ENCODE measurements at places on chromosomes 13 and 19.

DNA sequence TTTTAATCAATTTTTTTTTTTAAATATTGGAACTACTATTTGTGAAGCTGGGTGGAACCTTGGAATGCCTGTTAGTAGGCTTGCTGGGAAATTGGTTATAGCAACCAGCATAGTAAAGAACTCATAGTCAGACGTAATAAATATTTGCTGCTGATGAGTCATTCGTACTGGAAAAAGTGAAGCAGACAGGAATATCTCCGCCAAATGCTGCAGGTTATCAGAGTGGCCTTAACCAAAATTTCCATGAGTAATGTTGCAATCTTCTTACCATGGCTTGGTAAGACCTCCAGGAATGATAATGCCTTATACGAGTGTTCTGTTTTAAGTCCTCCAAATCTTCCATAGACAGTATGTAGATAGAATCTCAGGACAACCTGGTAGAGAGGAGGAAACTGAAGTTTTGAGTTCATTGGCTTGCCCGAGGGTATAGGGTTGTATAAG lies 34.2 kb downstream of the MBNL2 start:
- H3K27ac ChIP-seq = peak overlapping the region; percentile 77
- no peak overlapping the region for H3K4me3 ChIP-seq
- peaks cover 70% of the 10 kb centered on the region for H3K4me1 ChIP-seq
- no peak for DNase-seq

DNA sequence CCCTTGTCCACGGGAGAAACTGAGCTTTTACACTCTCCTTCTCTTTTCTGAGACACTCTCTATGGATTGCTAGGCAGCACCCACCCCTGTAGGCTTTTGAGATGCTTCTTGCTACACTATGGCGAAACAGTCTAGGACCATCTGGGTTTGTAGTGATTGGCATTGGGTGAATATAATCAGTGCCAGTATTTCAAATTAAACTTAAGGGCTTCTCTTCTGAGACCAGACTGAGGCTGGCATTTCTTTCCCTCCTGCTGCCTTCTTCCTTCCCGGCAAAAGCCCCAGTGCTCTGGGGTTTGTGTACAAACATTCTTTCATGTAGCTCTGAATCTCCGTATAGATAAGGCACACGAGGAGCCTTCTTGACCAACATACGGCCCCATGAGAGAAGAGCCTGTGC lies 276.7 kb downstream of the SLC7A1 start:
- H3K4me1 ChIP-seq = no peaks in the 10 kb centered on the region
- H3K4me3 ChIP-seq = no peak overlapping the region
- H3K27ac ChIP-seq = no peak overlapping the region
- H3K36me3 ChIP-seq = no peaks in the 10 kb centered on the region
- H3K27me3 ChIP-seq = no peaks in the 10 kb centered on the region

- DNase-seq = no peak
- H3K27ac ChIP-seq = no peak overlapping the region
- H3K36me3 ChIP-seq = peaks cover 47% of the 10 kb centered on the region
- H3K4me1 ChIP-seq = peaks cover 14% of the 10 kb centered on the region
Measured at GRCh38 chr19:7550169-7550770, 14.8 kb downstream of the PNPLA6 start.

GRCh38 chr13:25827831-25828465 lies 223.9 kb downstream of the SHISA2 start:
- no peak overlapping the region for H3K27ac ChIP-seq
- H3K4me1 ChIP-seq = no peaks in the 10 kb centered on the region
- H3K4me3 ChIP-seq = no peak overlapping the region
- H3K36me3 ChIP-seq = no peaks in the 10 kb centered on the region
- DNase-seq = no peak

DNA sequence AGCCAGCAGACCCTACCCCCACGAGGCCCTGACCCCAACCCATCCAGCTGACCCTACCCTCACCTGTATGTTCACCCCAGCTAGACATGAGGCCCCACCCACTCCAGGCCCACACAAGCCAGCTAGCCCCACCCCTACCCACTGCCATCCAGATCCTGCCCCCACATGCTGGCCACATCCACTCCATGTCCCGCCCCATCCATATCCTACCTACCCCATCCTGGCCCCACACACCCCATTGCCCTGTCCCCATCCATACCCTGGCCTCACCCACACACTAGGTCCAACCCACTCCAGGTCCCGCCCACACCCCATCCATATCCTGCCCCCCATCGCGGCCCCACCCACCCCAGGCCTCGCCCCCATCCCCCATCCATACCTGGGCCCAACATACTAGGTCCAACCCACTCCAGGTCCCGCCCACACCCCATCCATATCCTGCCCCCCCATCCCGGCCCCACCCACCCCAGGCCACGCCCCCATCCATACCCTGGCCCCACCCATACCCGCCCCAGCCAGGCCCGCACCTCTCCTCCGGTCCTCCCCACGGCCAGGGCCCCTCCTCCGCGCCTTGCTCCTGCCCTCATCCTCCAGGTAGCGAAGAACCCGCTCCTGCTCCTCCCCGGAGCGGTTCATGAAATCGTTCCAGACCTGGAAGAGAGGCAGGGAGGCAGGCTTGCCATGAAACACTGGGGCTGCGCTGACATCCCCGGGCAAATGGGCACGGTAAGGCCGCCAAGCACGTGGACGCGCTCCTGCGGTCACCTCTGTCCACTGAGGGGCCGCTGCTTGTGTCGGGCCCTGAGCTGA lies 7.2 kb downstream of the RNU6-9 start:
- H3K4me3 ChIP-seq = no peak overlapping the region
- H3K27ac ChIP-seq = no peak overlapping the region
- no peak for DNase-seq
- no peaks in the 10 kb centered on the region for H3K27me3 ChIP-seq

GRCh38 chr13:44844786-44845185 lies 144.5 kb downstream of the NUFIP1 start:
- DNase-seq = no peak
- no peaks in the 10 kb centered on the region for H3K27me3 ChIP-seq
- H3K36me3 ChIP-seq = no peaks in the 10 kb centered on the region
- peaks cover 7% of the 10 kb centered on the region for H3K4me1 ChIP-seq
- no peak overlapping the region for H3K27ac ChIP-seq
- H3K4me3 ChIP-seq = no peak overlapping the region

- H3K4me1 ChIP-seq = no peaks in the 10 kb centered on the region
- no peaks in the 10 kb centered on the region for H3K36me3 ChIP-seq
- no peak for DNase-seq
- H3K27me3 ChIP-seq = no peaks in the 10 kb centered on the region
Measured at GRCh38 chr13:84294576-84294975, 412.3 kb upstream of the SLITRK1 start.

DNA sequence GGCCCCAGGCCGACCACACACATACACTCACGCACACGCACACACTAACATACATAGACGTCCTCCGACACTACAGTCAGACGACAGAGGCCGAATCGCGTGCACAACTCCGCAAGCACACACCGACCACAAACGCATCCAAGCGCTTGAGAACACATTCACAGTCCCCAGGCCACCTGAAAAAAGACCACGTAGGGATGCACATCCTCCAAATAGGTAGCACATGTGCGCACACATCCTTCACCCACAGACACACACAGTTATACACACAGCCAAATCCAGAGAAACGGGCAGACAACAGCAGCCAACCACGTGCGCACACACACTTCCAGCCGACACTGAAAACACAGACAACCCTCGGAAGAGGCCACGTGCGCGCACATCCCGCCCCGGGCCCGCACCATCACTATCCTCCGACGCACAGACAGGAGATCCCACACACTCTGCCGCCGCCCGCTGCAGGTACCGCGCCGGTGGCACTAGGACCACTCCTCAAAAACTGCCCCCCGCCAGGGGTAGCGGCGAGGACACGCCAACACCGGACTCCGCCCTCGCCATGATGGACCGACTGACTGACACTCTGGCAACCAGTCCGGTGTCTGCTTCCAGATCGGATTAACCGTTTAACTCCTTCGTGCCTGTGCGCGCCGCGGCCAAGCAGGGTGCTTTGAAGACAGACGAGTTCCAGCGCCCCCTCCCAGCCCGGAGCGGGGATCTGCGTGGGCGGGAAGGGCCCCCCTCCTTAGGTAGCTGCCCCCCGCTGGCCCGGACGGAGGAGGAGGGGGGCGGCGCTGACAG lies 493 bp upstream of the PDE4A start:
- H3K4me3 ChIP-seq = peak overlapping the region; percentile 42
- peak overlapping the region; percentile 31 for H3K27ac ChIP-seq
- H3K27me3 ChIP-seq = peaks cover 53% of the 10 kb centered on the region
- DNase-seq = no peak

DNA sequence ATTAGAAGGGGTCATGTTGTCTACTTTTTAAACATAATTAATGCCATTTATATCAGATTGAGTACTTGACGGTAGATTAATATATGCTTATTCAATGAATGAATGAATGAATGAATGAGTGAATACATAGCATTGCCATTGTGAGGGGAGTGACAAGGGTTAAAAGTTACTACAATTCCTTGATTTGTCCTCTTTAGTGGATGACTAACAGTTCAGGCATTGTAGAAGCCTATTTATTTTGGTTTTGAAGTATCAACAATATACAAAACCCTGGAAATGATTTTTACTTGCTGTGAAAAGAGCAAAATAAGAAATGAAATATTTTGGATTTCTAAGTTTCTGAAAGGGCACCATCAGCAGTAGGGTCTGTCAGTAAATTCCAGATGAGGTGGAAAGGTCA lies 122.7 kb downstream of the CYSLTR2 start:
- no peak for DNase-seq
- no peaks in the 10 kb centered on the region for H3K27me3 ChIP-seq
- H3K36me3 ChIP-seq = no peaks in the 10 kb centered on the region

DNA sequence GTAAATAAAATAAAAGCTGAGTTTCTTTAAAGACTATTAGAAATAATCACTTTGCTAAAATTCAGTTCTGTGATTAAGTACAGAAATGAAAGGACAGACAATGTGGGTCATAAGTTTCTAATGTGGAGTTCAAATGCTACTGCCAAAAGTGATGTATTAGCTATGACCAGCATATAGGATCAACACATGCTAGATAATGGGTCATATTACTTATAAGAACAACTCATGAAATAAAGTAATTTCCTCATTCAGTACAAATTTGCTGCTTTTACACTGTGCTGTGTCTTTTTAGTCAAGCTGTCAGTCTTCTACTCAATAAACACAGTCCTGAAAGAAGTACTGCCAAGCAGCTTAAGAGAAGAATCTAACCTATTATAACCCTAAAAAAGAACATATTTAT lies 135.2 kb downstream of the VWA8 start:
- H3K36me3 ChIP-seq = peaks cover 28% of the 10 kb centered on the region
- peaks cover 20% of the 10 kb centered on the region for H3K4me1 ChIP-seq
- H3K27me3 ChIP-seq = no peaks in the 10 kb centered on the region
- H3K27ac ChIP-seq = no peak overlapping the region
- no peak for DNase-seq

GRCh38 chr13:106296723-106297122 lies 238.7 kb downstream of the EFNB2 start:
- H3K4me1 ChIP-seq = no peaks in the 10 kb centered on the region
- H3K4me3 ChIP-seq = no peak overlapping the region
- DNase-seq = no peak
- H3K36me3 ChIP-seq = no peaks in the 10 kb centered on the region
- no peak overlapping the region for H3K27ac ChIP-seq
- no peaks in the 10 kb centered on the region for H3K27me3 ChIP-seq

DNA sequence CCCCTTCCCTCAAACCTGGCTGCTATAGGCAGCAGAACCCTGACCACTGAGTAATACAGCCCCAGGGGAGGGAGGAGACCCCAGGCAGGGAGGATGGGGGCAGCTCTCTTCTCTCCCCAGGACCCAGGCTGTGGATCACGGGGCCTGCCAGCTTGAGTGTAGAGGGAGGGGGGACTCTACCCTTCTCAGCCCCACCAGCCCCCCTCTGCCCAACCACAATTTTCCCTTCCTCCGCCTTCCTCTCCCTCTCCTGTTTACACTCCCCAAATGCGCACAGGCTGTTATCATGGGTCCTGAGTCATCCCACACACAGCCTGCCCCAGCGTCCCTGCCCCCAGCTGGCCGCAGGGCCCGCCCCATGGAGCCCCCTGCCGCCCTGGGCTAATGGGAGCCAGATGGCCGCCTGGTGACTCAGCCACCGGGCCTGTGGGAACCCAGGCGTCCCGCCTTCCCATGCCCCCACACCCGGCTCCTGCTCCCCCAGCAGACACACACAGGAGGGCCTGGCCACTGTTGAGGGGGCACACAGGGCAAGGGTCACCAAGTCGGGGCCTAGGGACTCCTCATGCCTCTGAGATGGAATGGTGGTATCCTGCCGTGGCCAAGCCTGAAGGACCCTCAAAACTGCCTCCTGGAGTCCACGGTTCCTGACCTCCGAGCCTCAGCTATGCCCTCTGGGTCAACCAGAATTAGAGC lies 13.6 kb downstream of the CCDC97 start:
- peak overlapping the region; percentile 92 for H3K27ac ChIP-seq
- no peaks in the 10 kb centered on the region for H3K27me3 ChIP-seq
- H3K36me3 ChIP-seq = peaks cover 7% of the 10 kb centered on the region
- H3K4me3 ChIP-seq = no peak overlapping the region
- peak; percentile 72 for DNase-seq
- H3K4me1 ChIP-seq = peaks cover 62% of the 10 kb centered on the region
